ENCODE measurements at places on chromosomes 12 and 14.

GRCh38 chr12:130838284-130838950 is 633 bp downstream of the STX2 start:
- peak; percentile 26 for DNase-seq

DNA sequence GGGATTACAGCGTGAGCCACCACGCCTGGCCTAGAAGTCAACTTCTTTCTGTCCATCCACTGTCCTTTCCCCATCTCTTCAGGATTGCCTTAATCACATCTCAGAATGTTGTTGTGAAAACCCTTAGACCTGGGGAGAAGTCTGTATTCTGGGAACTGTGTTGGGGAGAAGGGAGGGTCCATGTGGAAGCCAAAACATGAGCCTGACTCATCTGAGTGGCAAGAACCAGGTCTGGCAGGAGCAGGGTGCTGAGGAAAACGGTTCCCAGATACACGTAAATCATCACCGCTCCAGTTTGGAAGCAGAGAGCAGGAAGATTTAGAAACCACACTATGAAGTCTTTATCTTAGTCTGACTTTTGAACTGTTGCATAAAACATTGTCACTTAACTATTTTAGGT is 245.6 kb upstream of the RGS6 start:
- DNase-seq, result no peak

DNA sequence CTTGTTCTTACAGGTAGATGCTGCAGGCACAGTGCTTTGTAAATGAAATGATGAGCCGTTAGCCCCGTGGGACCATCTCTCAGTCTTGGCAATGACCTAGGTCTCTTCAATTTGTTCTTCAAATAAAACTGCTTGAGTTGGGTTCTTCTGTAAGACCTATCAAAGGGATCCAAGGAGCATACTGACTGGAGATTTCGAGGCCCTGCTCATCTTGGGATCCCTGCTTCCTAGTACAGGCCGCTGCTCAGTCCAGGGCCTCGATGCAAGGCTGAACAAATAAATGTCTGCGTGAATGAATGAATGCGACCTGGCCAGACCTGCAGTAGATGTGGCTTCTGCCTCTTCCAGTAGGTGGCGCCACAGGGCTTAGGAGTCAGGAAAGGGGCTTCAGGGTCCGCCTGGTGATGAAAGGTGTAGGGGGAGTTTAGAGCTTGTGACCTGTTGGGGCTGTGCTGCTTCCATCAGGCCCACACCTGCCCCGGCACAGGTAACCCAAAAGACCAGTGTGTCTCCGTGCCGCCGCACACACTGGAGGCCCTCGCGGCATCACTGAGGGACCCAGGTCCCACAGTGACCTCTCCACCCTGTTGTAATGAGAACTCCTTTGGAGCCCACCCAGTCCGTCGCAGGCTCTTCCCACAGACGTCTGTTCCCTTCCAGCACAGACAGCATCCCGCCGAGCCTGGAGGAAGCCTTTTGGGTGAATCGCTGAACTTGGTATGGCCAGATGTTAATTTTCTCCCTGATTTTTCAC is 4.4 kb downstream of the CACNA1C start:
- DNase-seq, result peak; percentile 72

DNA sequence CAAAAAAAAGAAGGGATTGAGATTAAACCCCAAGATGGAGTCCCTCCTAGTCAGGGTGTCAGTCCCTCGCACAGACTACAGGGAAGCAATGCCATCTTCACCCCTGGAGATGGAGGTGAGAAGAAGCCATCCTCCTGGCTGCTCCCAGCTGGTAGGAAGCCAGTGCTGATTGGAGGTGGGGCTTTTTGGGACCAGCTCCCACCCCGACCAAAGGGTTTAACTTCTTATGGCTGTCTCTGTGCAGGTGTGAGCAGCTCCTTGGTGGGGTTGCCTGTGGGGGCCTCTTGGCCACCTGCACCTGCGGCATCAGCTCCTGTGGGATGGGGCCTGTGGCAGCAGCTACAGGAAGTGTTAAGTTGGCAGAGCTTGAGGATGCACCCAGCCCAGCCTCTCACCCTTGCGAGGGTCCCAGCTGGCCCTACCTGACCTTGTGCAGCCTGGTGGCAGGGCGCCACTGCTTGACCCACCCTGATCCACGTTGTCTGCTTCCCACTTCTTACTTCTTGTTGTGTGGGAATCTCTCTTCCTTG is 3.8 kb upstream of the KRT86 start:
- no peak for DNase-seq

DNA sequence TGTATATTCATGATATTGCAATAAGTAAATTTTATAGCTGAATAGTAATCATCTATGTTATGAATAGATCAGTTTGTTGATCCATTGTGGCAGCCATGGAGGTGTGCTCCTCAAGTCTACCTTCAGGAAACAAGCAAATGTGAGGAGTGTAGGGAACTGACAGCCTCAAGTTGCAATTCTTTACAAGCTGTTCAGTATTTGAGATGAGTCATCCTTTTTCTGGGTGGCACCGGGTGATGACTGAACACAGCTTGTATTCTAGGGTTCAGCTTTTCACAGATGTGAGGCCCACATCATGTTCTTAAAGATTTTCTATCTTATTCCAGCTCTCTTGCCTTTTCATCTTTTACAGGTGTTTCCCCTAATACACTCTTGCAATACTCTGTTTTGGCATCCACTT is 452.4 kb downstream of the KCNH5 start:
- peak; percentile 23 for DNase-seq

DNA sequence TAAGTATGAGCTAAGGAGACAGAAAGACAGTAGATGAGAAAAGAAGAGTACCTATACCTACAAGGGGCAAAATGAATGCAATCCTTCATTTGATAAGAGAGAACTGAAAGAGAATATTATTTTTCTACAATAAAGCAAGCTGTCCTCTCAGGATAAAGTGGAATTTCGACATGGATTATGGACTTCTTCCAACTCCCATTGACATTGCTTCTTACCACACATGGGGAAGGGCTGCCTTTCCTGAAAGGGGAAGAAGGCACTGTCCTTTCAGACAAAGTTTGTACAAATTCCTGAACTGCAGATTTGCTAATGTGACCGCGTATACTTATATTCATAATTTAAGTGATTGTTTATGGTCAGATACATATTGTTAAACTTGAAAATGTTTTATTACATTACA is 4.3 kb upstream of the HEBP1 start:
- DNase-seq, result no peak

DNA sequence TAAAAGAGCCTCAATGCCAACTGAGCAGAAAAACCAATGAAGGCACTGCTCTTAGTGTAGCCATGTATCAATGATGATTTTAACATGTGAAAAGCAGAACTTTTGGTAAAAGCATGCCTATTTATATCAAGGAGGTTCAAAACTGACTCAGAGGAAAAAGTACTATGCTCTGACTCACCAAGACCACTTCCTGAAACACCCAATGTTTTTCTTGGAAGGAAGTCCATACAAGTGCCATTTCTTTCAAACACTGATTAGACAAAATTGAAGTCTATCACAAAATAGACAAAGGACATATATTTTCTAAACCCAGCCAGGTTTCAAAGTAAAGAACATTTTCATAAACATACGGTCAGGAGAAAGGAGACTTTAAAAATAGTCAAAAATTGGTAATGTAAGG is 88.6 kb downstream of the EPS8 start:
- peak; percentile 60 for DNase-seq

DNA sequence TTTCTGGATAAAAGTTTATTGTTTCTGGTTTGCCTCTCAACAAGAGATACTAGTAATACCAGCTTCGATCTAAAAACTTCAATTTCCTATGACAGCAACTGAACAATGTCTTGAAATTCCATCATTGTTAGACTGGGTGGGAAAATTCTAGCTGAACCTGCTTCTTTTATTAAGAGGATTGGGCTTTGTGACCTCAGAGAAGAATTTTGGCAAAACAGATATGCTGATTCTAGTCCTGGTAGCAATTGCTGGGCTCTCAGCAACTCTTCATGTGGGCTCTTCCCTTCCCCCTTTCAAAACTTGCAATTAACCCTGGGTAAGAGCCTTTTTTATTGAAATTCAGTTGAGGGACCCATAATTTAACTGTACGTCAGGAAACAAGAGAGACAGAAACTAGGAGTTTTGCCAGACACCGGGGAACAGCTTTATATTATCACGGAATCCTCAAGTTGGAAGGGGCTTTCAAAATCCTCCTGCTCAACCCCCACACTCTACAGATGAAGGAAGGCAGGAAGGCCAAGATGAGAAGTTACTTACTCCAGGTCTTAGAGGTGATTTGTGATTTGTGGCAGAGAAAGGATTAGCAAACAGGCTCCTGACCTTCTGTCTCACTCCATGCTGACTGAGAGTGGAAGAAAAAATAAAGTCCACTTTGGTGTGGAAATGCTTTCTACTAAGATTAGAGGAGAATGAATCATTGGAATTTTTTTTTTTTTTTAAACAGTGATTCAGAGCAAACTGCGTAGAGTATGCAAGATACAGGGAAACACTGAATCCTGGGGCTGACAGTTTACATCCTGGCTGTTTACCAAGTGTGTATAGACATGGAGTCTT is 239.0 kb upstream of the ATP2B1 start:
- peak; percentile 37 for DNase-seq

GRCh38 chr14:44782775-44783238 is 178.9 kb downstream of the KLHL28 start:
- peak; percentile 71 for DNase-seq

DNA sequence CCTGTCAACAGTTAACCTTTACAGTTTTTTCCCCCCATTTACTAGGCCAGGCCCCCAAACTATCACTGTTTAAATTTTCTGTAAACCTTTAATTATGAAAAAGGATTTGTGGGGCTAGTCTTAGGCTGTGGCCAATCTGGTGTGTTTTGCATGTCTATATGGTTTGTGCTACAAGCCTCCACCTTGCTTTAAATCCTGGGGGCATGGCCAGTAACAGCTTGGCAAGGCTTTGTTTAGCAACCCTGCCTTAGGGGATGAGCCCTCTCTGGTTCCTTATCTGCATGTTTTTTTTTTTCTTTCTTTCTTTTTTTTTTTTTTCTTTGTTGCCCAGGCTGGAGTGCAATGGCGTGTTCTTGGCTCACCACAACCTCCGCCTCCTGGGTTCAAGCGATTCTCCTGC is 102.7 kb downstream of the KCNMB4 start:
- DNase-seq, result no peak

- DNase-seq, result no peak
These were observed 38.8 kb downstream of the TRAFD1 start for GRCh38 chr12:112164011-112164660.
